A549 treated with DMSO at 1 μM for 4 hours (cell line): ENCODE measurements at places on chromosomes 11 and 22. TPM values are rescaled to one million over a fixed set of nuclear protein-coding genes. Genes with fewer than 3 reads are reported as not detected.

TESMIN gene
- 3.1 to 6.8 TPM (median 5.3 TPM) in 5 replicates for total RNA-seq

PANX2 gene
- total RNA-seq = 5.8 to 7.5 TPM (median 6.3 TPM) in 5 replicates

INPP5J gene
- total RNA-seq = 0.55 to 0.80 TPM (median 0.68 TPM) in 5 replicates

OR10A2 gene
- total RNA-seq = not detected in 5 replicates

SPCS2 gene
- total RNA-seq = 239 to 309 TPM (median 251 TPM) in 5 replicates

ACTN3 gene
- 0.02 to 0.08 TPM (median 0.05 TPM) in 3 of 5 replicates, not detected in the others for total RNA-seq

SLN gene
- total RNA-seq = 0.45 to 1.9 TPM (median 0.70 TPM) in 5 replicates

PHOX2A gene
- not detected in 5 replicates for total RNA-seq

SERPING1 gene
- total RNA-seq = 0.29 to 0.55 TPM (median 0.46 TPM) in 5 replicates

SCUBE2 gene
- total RNA-seq = 0.21 to 0.52 TPM (median 0.44 TPM) in 5 replicates

KCNK7 gene
- total RNA-seq = 0.11 to 2.2 TPM (median 0.31 TPM) in 5 replicates

KAT5 gene
- 44.8 to 54.2 TPM (median 47.0 TPM) in 5 replicates for total RNA-seq

OTOG gene
- not detected in 5 replicates for total RNA-seq

OR5A1 gene
- not detected in 5 replicates for total RNA-seq

NTM gene
- total RNA-seq = not detected in 5 replicates

OR4D5 gene
- total RNA-seq = not detected in 5 replicates

FANCF gene
- total RNA-seq = 7.2 to 9.8 TPM (median 7.9 TPM) in 5 replicates

BEST1 gene
- total RNA-seq = 2.2 to 7.4 TPM (median 4.6 TPM) in 5 replicates

CCDC15 gene
- 0.52 to 0.74 TPM (median 0.62 TPM) in 5 replicates for total RNA-seq

CRYBB2 gene
- total RNA-seq = not detected in 5 replicates

MS4A4A gene
- not detected in 5 replicates for total RNA-seq

SLC37A2 gene
- total RNA-seq = 0.08 to 0.10 TPM (median 0.09 TPM) in 4 of 5 replicates, not detected in the other

OR10D3 gene
- not detected in 5 replicates for total RNA-seq

HIC2 gene
- total RNA-seq = 2.8 to 3.1 TPM (median 2.9 TPM) in 5 replicates

GATD1 gene
- total RNA-seq = 37.5 to 49.3 TPM (median 45.9 TPM) in 5 replicates

MLC1 gene
- total RNA-seq = 0.03 to 0.09 TPM (median 0.04 TPM) in 3 of 5 replicates, not detected in the others

OR51T1 gene
- not detected in 5 replicates for total RNA-seq

PAMR1 gene
- total RNA-seq = 0.06 TPM in 1 of 5 replicates, not detected in the others

APLP2 gene
- 162 to 200 TPM (median 184 TPM) in 5 replicates for total RNA-seq

SCO2 gene
- 2.6 to 8.0 TPM (median 5.4 TPM) in 5 replicates for total RNA-seq

MRGPRX4 gene
- total RNA-seq = not detected in 5 replicates

OR5L2 gene
- total RNA-seq = not detected in 5 replicates

STK33 gene
- 3.2 to 4.7 TPM (median 3.6 TPM) in 5 replicates for total RNA-seq

OR8D1 gene
- total RNA-seq = not detected in 5 replicates

GSTT2B gene
- total RNA-seq = 0.17 to 0.54 TPM (median 0.26 TPM) in 5 replicates

HOATZ gene
- not detected in 5 replicates for total RNA-seq

OR52I1 gene
- not detected in 5 replicates for total RNA-seq

UPB1 gene
- not detected in 5 replicates for total RNA-seq

OR8A1 gene
- not detected in 5 replicates for total RNA-seq

OR52M1 gene
- total RNA-seq = not detected in 5 replicates

KCNQ1 gene
- 0.22 to 0.31 TPM (median 0.24 TPM) in 5 replicates for total RNA-seq

BTBD18 gene
- not detected in 5 replicates for total RNA-seq

APOL1 gene
- 8.0 to 8.8 TPM (median 8.5 TPM) in 5 replicates for total RNA-seq

RBMXL2 gene
- total RNA-seq = not detected in 5 replicates

ARVCF gene
- total RNA-seq = 1.9 to 2.7 TPM (median 2.3 TPM) in 5 replicates

PANX3 gene
- not detected in 5 replicates for total RNA-seq

APOL4 gene
- total RNA-seq = 0.09 TPM in 1 of 5 replicates, not detected in the others

NOX4 gene
- total RNA-seq = not detected in 5 replicates

SMC1B gene
- total RNA-seq = 0.01 to 0.04 TPM in 2 of 5 replicates, not detected in the others

MOGAT2 gene
- 0.05 TPM in 1 of 5 replicates, not detected in the others for total RNA-seq

SLC17A6 gene
- total RNA-seq = not detected in 5 replicates

GPR83 gene
- 0.03 to 0.16 TPM (median 0.07 TPM) in 5 replicates for total RNA-seq

PHLDA2 gene
- total RNA-seq = 108 to 163 TPM (median 129 TPM) in 5 replicates

APOA5 gene
- not detected in 5 replicates for total RNA-seq
